ENCODE measurements at places on chromosomes 7 and 10.

GRCh38 chr10:28090506-28090905 is 91.6 kb upstream of the ODAD2 start:
- DNase-seq: no peak

DNA sequence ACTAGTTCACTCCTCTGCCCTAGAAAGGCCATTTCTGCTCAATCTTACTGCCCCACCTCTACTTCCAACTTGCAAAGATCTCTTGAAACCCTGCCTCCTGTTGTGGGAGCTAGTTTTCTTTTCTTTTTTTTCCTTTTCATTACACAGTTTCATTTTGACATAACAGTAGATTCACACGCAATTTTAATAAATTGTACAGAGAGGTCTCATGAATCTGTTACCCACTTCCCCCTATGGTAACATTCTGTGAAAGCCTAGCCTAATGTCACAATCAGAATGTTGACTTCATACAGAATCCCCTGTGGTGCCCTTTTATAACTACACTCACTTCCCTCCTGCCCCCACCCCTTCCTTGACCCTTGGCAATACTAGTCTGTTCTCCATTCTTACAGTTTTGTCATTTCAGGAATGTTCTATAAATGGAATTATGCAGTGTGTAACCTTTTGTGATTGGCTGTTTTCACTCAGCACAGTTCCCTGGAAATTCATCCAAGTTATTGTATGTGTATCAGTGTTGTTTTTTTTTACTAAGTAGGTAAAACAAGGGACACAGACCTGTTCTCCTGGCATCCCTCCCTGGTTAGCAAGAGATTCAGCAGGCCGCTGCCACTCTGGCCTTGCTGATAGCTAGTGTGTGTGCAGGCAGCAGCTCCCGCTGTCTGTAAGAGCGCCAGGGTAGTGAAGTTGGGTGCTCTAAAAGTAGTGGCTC is 21.5 kb downstream of the CHST3 start:
- DNase-seq: no peak

DNA sequence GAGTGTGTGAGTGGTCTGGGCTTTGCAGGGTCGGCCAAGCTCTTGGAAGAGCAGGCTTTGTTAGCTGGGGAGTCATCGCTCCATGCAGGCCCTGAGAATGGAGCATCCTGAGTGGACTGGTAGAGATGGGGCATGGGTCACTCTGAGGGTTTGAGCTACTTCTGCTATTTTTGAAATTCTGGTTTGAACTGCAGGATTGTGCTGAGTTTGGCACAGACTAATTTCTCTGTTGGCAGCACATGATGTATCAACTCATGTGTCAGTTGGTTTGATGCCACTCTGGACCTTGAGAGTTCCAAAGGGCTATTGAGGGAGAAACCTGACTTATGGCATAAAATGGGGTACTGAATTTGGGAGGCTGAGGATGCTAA is 56.3 kb downstream of the LRMDA start:
- DNase-seq: no peak

DNA sequence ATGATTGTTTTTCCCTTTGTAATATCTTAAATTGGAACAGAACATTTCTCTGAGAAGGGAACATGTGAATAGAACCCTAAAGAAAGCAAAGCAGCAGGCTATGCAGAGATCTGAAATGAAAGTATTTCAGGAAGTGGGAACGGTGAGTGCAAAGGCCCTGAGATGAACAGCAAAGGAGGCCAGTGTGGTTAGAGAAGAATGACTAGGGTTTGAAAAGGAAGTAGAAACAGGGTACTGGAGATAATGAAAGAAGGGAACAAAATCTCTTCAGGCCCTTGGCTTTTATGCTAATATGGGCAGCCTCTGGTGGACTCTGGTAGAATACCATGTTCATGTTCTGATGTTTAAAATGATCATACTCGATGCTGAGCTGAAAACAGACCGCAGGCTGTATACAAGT is 22.2 kb downstream of the ARHGAP21 start:
- no peak for DNase-seq

DNA sequence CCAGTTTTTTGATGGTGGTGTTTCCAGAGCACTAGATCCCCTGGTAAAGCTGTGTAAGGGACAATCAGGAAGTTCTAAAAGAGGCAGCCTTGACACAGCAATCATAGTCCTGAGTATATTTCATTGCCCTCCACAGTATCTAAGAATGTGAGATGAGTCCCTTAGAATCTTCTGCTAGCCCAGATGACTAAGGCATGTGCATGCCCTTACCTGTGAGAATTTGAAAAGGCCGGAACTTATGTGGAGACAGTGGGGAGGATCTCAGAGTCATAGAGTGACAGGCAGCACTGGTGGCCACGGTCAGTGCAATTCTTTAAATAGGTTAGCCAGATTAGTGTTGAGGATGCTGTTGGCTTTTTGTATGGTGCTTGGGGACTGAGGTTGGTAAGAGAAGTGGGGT is 361.4 kb upstream of the VSTM2A start:
- no peak for DNase-seq

- no peak for DNase-seq
These were observed 447.3 kb upstream of the GHITM start for GRCh38 chr10:83691791-83692596.

Measured in stimulated activated CD4-positive, alpha-beta T cell treated with anti-CD3 and anti-CD28 coated beads, Interleukin-1b, Interleukin-23, amount 100 ng/mL, for 1 hour (primary cell).